ENCODE measurements at places on chromosomes 2 and 18.

DNA sequence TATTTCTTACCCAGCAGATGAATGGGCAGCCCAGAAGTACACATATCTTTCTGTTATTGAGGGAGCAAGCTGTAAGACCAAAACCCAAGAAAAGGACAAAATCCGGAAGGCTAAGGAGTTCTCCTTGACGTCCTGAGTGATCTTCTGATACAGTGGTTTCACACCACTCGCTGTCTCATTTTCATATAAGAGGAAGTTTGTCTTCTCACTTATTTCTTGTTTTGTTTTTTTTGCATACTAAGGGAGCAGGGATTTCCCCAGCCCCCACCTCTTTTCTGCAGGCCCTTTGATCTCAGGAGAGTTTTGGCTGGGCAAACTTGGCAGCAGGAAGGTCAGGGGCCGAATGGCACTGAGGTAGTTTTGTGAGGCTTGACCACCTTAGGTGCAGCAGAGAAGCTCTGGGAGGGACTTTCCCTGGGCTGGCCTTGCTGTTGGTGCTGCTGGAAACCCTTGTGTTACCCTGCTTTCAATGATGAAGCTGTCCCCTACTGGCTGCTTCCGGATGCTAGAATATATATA lies 13.3 kb downstream of the CHRNA1 start:
- DNase-seq = no peak

GRCh38 chr2:43121580-43122314 lies 104.7 kb downstream of the ZFP36L2 start:
- DNase-seq = no peak

- no peak for DNase-seq
These were observed 607.6 kb downstream of the LRP1B start for GRCh38 chr2:141523199-141523598.

DNA sequence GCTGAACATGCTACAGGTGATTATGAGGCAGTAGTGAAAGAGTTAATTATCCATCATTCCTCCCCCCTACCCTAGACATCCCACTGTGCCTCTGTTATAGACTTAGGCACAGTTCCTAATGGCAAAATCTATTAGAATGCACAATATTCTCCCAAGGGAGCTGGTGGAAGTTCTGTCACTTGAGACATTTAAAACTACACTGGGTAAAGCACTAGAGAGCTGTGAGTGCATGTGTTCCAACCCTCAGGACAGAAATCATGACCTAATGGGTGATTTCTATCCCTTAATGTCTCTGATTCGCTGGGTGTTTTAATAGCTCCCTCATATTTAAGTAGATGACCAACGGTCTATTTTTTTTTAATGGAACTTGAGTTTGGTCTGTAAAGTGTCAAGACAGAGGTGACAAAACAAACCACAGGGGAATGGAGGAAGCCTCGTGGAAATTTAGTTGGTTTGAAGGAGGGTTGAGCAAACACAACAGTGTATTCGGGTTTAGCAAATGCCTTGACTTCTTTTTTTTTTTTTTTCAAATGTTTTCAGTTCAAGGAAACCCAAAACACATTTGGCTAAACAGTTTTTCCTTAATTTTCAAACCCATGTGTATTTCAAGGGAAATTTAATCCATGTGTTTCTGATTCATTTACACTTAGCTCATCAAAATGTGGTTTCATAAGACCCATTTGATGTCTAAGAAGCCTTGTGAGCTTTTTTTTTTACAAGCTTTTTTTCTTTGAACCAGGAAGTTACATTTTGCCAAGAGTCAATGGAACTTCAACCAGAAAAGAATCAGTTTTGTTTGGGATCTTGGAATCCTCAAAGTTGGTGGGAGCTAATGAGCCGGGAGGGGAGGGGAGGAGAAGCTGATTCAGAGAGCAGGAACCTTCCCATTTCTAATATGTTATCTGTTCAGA lies 665.1 kb upstream of the ZEB2 start:
- no peak for DNase-seq

GRCh38 chr2:172430678-172431077 lies 3.3 kb downstream of the ITGA6 start:
- DNase-seq = no peak

DNA sequence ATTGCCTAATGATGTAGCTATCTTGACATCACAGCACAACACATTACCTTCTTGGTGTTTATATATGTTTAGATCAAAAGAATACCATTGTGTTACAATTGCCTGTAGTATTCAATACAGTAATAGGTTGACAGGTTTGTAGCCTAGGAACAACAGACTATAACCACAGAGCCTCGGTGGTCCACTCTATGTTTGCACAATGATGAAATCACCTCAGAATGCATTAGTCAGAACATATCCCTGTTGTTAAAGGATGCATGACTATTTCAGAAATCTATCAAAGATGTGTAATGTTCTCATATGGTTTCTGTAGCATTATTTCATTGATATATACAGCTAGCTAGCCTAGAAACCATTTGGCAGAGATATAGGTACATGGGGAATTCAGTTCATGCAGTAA lies 8.9 kb downstream of the METTL5 start:
- DNase-seq = no peak

GRCh38 chr2:173101687-173102086 lies 26.0 kb downstream of the MAP3K20 start:
- no peak for DNase-seq

DNA sequence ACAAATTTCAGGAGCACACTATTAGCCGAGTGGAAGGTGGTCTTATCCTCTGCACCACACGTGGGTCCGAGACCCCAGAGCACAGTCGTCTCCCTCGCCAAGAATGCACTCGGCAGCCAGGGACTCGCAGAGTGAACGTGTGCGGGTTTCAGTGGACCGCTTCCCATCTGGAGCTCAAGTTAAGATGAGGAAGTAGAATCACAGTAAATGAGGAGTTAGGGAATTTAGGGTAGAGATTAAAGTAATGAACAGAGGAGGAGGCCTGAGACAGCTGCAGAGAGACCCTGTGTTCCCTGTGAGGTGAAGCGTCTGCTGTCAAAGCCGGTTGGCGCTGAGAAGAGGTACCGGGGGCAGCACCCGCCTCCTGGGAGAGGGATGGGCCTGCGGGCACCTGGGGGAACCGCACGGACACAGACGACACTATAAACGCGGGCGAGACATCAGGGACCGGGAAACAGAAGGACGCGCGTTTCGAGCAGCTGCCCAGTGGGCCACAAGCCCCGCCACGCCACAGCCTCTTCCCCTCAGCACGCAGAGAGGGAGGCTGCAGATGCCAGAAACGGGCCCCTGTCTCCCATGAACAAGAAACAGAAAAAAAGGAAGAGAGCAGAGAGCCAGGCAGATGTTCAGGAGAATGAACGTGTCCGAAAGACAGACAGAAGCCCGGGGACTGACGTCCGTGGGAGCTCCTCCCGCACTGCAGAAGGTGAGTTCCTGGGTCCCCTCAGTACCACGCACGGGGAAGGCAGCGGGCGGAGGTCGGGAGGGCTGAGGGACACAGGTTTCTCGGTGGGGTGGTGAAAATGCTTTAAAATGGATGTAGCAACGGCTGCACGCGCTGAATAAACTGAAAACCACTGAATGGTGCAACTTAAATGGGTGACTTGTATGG lies 5.4 kb upstream of the KCNG2 start:
- no peak for DNase-seq

DNA sequence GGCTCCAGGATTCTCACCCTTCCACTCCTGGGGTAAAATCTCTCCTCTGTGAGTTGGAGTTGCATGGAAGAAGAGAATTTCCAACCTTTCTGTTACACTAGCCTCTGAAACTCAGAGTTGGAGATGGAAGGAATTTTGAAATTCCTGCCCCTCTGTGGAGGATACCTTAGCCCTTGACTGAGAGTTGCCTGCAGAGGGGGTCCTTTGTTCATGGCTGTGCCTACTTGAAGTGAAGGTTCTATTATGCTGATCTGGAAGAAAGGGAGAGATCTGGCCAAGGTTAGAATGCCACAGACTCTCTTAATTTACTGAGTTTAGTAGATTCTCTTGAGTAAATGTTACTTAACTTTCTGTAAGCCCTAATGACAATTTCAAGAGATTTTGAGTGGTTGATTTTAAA lies 626.6 kb upstream of the GYPC start:
- no peak for DNase-seq

DNA sequence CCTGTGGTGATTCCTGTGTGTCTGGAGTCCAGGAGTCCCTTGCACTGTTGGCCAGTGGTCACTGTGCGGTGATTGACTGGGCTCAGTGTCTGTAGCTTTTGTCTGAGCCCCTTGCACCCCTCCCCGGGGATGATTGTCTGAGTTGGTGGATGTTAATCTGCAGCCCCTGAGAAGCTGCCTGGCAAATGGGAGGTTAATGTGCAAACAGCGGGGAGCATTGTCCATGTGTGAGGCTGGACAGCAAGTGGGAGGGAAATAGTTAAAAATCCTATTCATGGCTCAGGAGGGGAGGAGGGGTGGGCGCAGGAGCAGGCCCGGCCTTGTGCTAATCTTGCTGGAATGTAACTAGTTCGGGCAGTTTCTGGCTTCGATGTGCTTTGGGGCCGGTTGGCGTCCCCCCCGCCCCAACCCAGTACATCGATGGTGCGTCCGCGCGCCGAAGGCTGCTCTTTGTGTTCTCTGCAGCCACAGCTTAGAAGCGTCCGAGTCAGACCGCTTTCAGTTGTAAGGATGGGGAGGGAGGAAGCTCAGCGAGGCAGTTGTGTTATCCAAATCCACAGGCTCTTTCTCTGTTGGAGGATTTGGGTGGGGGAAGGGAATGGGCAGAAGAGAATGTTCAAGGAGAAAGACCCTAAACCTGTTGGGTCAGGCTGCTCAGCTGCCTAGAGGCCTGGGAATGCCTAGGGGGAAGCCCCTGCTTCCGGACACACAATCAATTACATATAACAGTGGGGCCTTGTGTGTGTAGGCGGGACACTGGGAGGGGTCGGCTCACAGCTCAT lies 71.8 kb downstream of the TGOLN2 start:
- DNase-seq = no peak

DNA sequence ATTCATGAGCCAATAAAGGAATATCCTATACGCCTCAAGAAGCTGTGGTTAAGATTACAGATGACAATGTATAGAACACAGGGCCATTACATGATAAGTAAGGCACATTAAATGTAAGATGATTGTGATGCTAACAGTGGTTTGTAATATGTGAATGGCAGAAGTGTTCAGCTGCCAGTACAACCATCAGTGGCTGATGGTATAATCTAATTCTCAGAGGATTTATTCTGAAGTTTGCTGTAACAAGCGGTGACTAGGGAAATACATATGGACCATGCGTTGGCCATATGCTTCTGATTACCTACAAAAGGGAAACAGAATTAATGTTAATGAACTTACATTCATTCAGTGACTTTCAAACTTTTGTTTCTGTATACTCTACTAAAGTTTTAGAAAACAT lies 750.8 kb upstream of the KLHL29 start:
- no peak for DNase-seq

DNA sequence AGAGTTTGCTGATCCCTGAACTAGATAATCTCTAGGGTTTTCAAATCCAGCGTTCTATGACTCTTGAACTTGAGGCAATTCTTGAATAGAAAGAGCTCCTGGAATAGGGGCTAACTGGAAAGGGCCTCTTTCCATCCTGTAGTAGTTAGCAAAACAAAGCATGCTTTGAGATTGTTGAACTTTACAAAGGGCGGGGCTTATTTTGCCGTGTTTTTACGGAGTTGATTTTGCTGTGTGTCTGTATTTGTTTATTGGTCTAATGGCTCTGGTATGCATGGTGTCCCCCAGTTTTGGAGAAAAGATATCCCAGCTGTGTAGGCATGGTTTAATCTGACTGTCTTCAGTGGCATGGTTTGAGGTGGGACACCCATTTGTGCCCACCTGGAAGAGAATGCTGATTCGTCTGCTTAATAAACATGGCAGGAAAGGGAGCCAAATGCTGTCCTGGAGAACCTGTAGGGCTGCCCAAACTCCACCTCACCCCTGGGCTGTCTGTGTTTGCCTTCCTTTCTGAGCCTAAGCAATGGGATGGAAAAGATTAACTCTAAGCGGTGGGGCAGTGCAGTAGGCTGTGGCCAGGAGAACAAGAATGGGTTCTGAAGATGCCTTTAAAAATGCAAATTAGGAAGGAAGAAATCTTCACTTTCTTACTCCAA lies 74.1 kb upstream of the FOSL2 start:
- no peak for DNase-seq

- DNase-seq = no peak
These were observed 139.4 kb downstream of the WDSUB1 start for GRCh38 chr2:159146996-159147666.

DNA sequence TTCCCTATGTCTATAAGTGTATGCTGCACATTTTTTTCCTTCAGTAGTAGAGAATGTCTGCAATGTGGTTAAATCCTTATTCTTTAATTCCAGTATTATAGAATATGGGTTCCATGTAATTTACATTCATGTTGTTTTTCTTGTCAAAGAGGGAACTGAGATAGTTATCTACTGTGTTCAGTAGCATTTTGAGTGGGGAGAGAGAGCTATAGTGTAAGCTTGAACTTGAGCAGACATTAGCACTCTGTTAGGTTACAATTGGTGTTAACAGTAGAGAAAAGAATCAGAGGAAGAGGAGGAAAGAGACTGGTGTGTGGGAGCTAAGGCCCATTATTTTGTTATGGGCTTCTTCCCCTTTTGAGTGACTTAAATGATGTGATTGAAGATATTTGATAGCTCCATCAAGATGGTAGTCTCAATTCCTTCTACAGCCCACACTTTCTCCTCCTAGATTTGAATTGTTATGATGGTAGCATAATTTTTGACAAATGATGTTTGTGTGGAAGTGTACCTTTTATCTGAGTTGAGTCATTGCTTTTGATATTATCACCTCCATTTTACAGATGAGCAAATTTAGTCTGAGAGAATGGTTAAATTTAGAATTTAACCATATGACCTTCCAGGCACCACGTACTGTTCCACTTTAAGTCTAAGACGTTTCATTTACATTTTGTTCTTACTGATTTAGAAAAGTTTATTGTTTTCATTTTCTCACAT lies 71.3 kb downstream of the FMNL2 start:
- no peak for DNase-seq

GRCh38 chr18:23668731-23669130 lies 6.0 kb upstream of the ANKRD29 start:
- no peak for DNase-seq

- DNase-seq = no peak
These were observed 392.6 kb downstream of the HRH4 start for GRCh38 chr18:24853076-24853475.

DNA sequence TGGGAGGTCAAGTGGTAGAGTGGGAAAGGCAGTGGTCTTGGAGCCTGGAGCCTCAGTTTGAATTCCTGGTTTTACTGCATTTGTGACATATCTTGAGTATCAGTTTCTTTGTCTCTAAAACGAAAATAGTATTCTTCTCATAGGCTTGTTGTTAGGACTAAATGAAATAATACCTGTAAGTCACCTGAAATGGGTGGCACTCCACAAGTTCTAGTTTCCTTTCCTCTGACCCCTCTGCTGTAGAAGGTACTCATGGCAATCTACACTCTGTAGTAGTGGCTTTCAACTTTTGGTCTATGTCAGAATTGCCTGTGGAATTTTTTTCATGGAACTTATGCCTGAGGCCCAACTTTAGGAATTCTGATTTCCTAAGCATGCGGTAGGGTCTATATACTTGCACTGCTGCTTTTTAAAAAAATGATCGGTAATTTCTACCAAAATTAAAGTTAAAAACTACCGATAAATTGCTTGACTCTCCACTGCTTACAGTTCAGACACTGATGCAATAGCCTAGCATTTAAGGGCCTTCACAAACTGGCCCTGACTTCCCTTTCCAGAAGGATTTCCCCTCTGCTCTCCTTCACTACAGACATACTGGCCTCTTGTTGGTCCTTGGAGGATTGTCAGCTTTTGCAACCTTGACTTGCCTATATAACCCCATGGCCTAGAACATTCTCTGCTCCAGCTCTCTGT lies 47.2 kb downstream of the PLEK start:
- DNase-seq = no peak

- DNase-seq = no peak
These were observed 68.3 kb downstream of the MRO start for GRCh38 chr18:50751490-50751889.

- no peak for DNase-seq
These were observed 69.6 kb downstream of the ZNF516 start for GRCh38 chr18:76425146-76426131.
